ENCODE measurements at places on chromosomes 12 and 14.

DNA sequence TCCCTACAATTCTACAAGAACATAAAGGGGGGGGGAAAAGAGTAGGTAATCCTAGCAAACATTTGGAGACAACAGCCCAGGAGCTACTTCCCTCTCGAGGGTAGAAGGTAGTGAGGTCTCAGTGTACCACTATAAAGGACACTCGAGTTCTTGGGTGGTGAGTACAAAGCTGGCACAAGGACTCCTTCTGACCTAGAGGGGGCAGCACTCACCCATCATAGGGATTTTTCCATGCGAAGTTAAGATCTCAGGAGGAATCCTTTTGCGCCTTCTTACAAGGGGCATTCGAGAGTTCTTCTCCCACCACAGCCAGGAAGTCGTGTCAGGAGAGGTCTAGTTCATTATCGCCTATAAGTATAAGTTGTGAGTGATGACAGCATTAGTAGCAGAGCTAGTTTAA is 200.2 kb upstream of the RBM19 start:
- no peak for DNase-seq

DNA sequence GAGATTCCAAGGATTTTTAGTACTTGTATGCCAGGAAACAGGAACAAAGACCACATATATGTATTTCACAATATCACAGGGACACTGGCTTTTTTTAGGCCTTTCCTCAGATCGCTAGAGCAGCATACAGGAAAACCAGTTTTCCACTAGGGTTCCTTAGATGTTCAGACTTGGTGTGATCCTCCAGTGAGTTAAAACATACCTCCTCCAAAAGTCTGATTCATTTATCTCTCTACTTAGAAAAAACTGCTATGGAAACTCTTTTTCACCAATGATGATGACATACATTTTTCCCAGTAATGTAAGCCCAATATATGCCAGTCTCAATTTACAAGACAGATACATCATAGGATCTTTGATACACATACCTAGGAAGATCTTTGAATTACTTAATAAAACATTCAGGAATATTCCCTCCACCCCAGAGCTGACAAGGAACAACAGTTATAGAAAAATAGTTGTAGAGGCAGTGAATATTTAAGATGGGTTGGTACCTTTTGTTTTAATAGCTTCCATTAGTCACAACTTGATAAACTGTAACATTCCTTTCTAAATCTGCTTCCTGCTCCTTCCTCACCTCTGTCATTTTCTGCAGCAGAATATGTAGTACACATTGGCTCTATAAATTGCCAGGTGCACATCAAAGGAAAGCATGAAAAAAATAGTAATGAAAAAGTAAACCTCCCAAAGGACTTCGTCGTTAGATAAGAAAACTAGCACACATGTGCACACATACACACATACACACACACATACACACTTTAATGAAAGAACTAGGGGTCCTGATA is 27.5 kb downstream of the BCAT1 start:
- DNase-seq: no peak

DNA sequence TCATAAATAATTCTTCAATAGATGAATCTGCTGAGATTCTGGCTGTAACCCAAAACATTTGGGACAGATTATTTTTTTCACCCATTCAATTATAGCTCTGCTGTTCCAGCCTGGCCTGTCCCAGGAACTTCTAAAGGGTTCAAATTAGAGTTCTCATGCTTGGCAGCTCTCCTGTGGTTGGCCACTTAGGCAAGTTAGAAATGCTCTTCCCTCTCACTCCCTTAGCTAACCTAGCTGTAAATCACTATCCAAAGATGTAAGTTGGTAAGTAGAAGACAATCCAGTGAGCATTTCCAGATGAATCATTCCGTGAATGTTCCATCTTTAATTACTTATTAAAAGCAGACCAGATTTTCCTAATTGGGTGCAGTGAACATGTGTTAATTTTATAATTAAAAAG is 760.4 kb upstream of the TBX3 start:
- no peak for DNase-seq

DNA sequence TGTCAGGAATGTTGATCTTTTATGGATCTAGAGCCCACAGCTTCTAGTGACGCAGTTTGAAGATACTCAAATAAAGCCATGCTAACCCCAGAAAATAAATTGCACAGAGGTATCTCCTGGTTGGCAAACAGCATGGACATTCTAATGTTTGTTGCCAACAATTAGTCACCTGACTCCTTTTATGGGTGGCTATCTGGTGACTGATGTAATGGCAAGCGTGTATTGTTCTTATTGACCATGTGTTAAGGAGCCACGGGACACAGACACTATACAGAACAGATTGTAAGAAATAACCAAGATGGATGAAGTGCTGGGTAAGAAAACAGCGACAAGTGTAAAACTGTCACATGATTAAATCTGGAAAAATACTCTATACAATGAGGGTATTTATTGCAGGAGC is 401.3 kb upstream of the PDE3A start:
- DNase-seq: no peak

GRCh38 chr12:106769546-106769945 is 4.9 kb upstream of the RIC8B start:
- DNase-seq: no peak

DNA sequence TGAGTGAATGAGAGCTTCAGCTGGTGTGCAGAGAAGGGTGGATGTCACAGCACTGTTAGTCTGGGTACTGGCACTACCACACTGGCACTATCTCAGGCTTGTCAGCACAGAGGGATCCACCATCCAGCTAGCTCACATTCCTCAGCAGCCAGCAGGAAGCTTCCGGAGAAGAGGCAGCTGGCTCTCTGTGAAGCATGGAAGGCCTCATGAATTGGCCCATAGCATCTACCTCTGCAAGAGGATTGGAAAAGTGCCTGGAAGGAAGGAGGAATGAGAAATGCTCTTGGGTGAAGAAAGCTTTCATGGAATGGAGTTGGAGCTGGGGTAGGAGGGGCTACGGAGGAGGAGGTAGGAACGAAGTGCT is 9.9 kb downstream of the KRT83 start:
- no peak for DNase-seq

DNA sequence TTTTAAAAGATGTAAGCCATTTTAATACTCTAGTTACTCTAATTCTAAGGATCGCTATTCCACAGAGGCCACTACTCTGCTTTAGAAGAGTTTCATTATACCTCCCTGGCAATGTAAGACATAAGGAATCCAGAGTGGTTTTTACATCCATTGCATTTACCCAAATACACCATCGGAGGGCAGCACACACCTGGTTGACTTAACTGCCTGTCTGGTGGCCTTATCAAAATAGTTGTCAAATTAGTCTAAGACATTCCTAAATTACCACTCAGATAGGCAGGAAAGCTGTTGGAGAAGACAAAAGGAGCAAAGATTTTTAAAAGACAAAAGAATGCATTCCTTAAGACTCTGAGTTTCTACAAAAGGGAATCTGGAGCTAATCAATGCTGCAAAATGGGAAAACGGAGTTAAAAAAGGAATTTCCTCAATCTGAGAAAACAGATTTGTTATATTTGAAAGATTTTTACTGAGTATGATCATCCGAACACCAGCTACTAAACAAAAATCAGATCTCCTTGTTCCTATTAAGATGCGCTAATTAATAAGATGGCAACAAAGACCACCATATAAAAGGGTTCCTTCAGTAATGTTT is 33.8 kb upstream of the FGD4 start:
- DNase-seq: peak; percentile 28

GRCh38 chr12:57627501-57628279 is 5.3 kb downstream of the B4GALNT1 start:
- peak; percentile 31 for DNase-seq

DNA sequence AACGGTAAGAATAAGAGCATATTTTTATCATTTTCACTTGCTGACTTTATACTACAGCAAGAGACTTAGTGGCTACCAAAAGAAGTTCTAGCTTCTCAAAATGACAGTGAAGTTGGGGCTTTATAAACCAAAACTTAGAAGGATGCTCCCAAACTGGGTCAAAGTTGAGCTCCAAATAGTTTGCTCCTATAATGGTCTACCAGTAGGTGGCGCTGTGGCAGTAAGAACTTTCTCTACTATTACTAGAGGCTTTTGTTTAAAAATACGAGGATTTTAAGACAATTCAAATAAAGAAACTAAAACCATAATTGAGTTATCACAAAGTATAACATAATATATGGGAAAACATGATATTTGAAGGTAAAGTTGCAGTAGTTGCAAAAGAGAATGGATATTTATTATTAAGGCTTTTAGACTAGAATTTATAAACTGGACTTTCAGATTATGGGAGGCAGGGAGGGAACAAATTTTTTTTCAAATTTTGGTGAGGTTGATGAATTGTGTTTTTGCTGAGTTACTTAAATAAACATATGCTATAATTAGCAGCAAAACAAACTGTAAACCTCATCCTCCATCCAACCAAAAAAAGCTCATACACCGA is 75.0 kb downstream of the TGFB3 start:
- DNase-seq: peak; percentile 71

GRCh38 chr12:85695097-85695715 is 141.0 kb downstream of the RASSF9 start:
- DNase-seq: no peak

- no peak for DNase-seq
These were observed 1.1 kb upstream of the TM9SF1 start for GRCh38 chr14:24196071-24197055.

- DNase-seq: no peak
These were observed 10.0 kb downstream of the PGF start for GRCh38 chr14:74945261-74945851.

GRCh38 chr14:74979029-74979428 is 23.6 kb upstream of the PGF start:
- no peak for DNase-seq

- no peak for DNase-seq
These were observed 355.6 kb downstream of the DAD1 start for GRCh38 chr14:22233377-22233776.

GRCh38 chr12:124188561-124189405 is 106.1 kb upstream of the RFLNA start:
- DNase-seq: no peak

DNA sequence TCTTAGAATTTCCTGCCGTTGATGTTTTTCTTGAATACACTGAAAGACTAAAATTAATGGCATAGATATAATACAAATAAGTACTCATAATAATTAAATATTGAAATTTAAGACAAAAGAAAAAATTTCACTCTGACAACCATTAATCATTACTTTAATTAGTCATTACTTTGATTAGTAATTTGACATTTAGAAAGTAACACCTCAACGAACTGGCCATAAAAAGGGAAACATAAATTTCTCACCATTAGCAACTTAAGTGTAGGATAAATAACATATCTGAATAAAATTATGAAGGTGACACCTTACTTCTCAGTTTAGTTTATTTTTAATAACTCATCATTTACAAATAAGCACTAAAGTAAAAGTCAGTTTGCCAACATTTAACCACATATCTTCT is 17.5 kb downstream of the MAGOHB start:
- DNase-seq: no peak

- DNase-seq: no peak
These were observed 164.1 kb downstream of the PIWIL1 start for GRCh38 chr12:130501821-130502220.

DNA sequence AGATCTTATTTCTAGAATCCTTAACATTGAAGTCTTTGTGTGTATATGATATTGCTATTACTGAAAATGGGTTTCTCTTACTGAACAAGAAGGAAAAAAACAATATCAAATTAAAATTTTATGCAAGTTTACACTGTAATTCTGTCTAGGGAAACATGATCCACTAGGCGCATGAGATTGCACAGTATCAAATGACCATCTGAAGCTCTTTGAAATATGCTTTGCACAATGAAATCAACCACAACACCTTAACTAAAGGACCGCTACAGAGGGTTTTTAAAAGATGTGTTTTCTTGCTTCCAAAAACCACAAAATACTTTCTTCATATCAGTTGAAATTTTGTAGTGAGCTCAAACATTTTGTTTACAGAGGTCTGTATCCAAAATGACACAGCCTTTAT is 15.1 kb upstream of the KERA start:
- DNase-seq: no peak

GRCh38 chr14:59465316-59466135 is at the start of gene GPR135:
GPR135 (minus strand) TSS chr14:59465380; CDS start chr14:59465226, 154 bp downstream.
- DNase-seq: peak; percentile 51

DNA sequence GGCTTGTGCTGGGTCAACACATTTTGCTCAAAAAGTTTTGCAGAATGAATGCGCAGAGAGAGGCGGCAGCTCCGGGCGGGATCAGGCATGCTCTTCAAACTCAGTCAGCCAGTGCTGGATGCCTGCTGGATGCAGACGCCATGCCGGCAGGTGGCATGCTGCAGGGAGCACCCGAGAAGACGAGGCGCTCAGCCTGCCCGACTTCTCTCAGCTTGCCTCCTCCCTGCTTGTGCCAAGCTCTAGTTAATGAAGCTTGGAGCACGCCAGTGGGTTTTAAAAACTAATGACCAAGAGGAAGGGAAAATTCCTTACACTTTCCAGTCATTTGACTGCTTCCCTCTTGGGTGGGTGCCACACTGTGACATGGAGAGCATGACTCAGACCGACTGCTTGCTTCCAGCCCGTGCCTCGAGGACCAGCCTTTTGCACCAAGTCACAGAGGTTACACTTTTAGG is 39.8 kb downstream of the SLC24A4 start:
- no peak for DNase-seq

GRCh38 chr14:94164685-94165431 is 9.3 kb upstream of the PPP4R4 start:
- no peak for DNase-seq

- no peak for DNase-seq
These were observed 82.1 kb upstream of the BDKRB2 start for GRCh38 chr14:96122496-96122895.

GRCh38 chr12:78864870-78865463 is 393 bp downstream of the SYT1 start:
- no peak for DNase-seq

- no peak for DNase-seq
These were observed 244.3 kb downstream of the DIO2 start for GRCh38 chr14:79967001-79967400.

DNA sequence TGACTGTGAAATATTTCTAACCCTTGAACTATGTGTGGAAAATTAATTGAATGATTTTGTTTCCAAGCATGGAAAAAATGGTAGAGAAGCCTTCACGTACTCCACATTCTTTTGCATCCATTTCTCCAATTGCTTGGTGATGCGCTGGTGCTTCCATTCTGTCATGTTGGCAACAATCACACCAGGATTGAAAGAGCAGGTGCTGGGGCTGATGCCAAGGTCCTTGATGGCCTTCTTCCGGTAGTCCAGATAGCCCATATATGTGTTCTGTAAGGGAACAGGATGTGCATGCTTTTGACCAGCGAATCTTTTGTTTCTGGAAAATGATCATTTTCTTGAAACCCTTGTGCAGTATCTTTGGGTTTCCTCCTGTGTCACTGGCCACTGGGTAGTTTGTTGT is 28.6 kb downstream of the TDG start:
- no peak for DNase-seq

All from activated CD8-positive, alpha-beta memory T cell treated with anti-CD3 and anti-CD28 coated beads, Interleukin-2, amount 50 U/mL, for 4 hours (primary cell).